Stimulated activated CD4-positive, alpha-beta T cell treated with anti-CD3 and anti-CD28 coated beads, Interleukin-2, amount 100 ng/mL, for 48 hours (primary cell): ENCODE measurements at places on chromosomes 16 and 17.

DNA sequence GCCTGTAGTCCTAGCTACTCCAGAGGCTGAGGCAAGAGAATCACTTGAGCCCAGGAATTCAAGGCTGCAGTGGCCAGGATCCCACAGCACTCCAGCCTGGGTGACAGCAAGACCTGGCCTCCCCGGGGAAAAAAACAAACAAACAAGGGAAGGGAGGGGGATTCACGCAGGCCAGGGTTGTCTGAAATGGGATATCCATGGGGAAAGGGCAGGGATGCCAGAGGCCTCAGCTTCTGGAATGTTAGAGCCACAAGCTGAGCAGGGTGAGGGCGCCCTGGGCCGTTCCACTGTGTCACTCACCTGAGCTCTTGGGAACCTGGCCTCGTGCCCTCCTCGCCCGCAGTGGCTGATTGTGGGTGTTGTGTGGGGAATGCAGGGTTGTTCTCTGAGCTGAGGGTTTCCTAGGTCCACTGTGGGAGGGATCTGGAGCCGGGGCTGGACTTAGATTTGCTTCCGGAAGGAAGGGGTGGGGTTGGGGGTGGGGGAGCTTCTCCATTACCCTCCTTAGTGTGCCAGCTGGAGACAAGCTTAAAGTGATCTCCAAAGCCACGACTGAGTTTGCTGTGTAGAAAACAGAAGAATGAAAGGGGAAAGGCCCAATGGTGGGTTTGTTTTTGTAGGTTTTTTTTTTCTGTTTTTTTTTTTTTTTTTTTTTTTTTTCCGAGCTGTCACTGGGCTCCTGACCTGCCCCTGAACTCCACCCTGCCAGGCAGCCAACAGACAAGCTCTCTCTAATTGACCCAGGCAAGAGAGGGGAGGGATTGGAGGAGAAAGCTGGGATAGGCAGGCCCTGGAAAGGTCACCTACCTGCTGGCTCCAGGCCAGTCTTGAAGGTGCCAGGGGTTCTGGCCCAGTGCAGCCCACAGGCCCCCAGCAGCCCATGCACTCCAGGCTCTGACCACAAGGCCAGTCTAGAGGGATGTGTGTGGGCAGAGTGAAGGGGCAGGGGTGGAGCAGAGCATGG is at the start of gene SULT1A1:
TSS of gene SULT1A1 (minus strand) at position 414 of the 964 bp plus-strand sequence. CDS start 1,189 bp downstream, outside the sequence.
- DNase-seq: no peak

DNA sequence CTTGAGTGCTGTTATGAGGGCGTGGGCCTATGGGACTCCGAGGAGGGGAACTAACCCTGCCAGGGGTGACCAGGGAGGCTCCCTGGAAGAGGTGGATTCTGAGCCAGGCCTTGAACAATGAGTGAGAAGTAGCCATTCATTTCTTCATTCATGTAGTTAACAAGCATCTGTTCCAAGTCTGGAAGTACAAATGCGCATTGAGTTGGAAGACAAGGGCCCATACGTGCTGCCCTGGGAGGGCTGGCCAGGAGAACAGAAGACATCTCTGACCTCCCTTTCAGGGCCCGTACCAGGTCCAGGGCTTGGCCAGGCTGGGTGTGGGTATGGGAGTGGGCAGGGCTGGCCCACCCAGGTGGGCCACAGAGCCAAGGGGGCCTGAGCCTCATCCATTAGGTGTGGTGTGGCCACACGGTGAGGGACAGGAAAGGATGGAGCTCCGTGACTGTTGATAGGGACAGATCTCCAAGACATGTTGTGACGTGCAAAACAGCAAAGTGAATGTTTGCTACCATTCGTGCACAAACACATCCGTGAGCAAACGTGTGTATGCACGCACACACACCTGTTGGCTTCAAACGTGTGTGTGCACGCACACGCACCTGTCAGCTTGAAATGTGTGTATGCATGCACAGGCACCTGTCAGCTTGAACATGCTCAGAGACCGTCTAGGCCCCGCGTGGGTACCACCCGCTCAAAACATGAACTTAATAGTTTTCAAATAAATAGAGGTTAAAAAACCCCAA is 46.8 kb downstream of the ZDHHC7 start:
- no peak for DNase-seq

GRCh38 chr17:80586846-80587228 is 42.2 kb downstream of the RPTOR start:
- DNase-seq: no peak

GRCh38 chr17:81517339-81518112 is 4.9 kb upstream of the ACTG1 start:
- DNase-seq: no peak

- DNase-seq: no peak
These were observed 27.8 kb downstream of the PAFAH1B1 start for GRCh38 chr17:2621241-2621640.

DNA sequence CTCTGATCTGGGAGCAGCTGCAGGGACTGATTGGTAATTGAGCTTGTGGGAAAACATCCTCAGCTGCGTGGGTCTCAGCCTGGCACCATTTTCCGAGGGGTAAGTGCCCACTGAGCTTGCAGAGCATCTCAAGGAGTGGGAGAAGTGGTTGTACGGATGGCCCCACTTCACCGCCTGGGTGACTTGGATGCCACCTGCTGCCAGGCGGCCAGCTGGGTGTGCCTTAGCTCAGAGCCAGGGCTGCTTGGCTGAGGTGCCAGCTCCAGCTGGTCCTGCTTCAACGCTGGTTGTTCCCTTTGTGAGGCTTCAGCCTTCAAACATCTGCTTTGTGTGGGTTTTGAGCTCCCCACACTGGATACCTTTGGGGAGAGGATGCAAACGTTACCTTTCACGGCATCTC is 482.7 kb upstream of the EEF2KMT start:
- no peak for DNase-seq

- DNase-seq: no peak
These were observed 16.5 kb downstream of the DCUN1D3 start for GRCh38 chr16:20883554-20884239.

DNA sequence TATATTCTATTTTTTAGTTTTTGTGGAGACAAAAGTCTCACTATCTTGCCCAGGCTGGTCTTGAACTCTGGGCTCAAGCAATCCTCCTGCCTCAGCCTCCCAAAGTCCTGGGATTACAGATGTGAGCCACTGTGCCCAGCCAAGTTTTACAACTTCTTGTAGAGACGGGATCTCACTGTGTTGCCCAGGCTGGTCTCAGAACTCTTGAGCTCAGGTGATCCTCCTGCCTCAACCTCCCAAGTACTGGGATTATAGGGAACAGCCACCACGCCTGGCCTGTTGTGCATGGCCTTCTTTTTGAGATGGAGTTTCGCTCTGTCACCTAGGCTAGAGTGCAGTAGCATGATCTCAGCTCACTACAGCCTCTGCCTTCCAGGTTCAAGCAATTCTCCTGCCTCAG is 6.2 kb upstream of the CENPT start:
- no peak for DNase-seq

DNA sequence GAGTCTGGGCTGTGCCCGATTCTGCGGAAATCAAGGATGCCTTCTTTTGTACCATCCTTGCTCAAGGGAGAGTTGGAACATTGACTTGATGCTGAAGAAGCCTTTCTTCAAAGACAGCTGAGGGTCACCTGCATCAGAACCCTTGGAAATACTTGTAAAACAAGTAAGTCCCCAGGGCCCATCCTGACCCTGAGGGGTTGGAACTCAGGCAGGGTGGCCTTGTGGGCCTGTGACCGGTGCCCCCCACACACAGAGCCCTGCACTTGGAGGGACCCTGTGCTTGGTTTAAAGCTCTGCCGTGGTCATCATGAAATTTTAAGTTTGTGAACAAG is 56.9 kb downstream of the WIPI1 start:
- DNase-seq: no peak

DNA sequence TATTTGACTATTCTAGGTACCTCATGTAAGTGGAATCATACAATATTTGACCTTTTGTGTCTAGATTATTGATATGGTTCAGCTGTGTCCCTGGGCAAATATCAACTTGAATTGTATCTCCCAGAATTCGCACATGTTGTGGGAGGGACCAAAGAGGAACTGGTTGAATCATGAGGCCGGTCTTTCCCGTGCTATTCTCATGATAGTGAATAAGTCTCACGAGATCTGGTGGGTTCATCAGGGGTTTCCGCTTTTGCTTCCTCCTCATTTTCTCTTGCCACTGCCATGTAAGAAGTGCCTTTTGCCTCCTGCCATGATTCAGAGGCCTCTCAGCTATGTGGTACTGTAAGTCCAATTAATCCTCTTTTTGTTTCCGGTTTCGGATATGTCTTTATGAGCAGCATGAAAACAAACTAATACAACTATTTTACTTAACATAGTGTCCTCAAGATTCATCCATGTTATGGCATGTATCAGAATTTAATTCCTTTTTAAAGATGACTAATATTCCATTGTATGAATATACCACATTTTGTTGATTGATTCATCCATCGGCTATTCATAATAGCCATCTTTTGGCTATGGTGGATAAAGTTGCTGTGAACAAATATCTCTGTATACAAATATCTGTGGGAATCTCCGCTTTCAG is 129.1 kb downstream of the FTO start:
- no peak for DNase-seq

DNA sequence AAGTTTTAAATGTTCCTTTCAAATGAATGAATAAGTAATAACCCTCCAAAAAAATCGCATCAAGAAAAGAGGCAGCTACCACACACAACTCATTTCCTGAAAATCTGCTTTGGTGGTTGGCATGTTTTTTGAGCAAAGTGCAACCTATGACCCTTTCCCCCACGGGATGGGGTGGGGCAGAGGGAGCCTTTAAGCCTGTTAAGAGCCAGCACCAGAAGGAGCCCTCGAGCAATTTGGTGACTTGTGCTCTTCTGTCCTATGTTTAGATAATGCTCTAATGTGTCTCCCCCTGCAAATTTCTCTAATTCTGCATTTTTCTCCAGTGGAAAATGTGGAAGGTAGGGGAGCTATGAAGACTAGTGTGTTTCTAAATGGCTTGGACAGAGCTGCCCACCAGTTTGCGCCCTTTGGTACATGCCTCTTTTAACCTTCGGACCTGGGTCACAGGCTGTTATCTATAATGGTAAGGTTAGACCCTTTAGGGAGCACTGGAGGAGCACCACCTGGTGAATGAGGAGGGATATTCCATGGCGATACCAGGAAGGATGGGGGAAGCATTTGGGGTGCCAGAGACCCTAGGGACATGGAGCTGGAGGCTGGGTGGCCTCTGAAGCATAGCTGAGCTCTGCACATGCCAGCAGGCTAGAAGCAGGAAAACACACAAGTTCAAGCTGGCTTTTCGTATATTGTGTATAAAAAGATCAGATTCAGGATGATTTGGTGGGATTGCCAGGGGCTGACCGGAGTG is 1.6 kb downstream of the PYCARD start:
- DNase-seq: no peak

DNA sequence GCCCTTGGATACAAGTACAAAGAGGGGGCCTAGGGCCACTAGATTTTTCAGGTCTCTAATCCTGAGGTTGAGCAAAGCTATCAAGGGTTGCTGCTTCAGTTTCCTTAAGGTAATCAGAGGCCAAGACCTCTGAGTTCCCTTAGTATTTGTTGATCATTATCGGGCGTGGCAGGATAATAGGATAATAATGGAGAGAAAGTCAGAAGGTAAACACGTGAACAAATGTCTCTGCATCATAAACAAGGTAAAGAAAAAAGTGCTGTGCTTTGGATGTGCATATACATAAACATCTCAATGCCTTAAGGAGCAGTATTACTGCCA is 41.5 kb upstream of the YPEL2 start:
- no peak for DNase-seq
